ENCODE measurements at places on chromosomes 6 and 20.

- DNase-seq = no peak
Observed at GRCh38 chr6:64445038-64445437, 809.4 kb downstream of the PHF3 start.

GRCh38 chr6:170162011-170162774 is 128.7 kb downstream of the DLL1 start:
- DNase-seq = peak; percentile 17

DNA sequence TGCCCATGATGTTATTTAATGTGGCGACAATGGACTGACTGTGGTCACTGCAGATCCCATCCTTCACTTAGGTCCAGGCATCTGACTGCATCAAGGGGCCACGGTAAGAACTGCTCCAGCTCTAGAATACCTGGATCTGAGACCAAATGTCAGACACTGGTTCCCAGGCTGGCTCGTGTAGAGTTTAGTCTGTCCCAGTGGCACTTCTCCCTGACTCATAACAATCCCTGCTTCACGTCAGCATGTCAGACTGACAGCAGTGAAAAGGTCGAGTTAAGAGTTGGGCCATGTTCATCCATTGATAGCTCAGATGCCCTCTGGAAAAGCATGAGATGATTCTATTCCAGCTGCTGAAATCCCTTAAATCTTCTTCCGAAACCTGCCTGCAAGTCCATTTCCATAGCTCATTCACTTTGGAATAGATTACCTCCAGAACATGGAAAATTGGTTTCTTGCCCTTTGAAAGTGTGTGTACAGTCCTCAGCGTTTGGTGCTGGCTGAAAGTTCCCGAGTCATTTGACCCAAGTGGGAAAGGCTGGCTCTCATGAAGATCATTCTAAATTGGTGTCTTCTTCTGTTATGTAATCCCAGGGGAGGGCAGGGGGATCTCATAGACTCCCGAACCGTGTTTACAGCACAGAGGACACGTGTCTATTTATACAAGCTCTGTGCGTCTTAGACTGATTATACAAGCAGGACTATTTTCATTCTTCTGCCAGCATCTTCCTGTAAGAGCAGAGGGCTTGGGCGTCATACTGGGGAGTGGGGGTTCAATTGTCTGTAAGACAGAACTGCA is 160.8 kb downstream of the ZDHHC14 start:
- DNase-seq = no peak

DNA sequence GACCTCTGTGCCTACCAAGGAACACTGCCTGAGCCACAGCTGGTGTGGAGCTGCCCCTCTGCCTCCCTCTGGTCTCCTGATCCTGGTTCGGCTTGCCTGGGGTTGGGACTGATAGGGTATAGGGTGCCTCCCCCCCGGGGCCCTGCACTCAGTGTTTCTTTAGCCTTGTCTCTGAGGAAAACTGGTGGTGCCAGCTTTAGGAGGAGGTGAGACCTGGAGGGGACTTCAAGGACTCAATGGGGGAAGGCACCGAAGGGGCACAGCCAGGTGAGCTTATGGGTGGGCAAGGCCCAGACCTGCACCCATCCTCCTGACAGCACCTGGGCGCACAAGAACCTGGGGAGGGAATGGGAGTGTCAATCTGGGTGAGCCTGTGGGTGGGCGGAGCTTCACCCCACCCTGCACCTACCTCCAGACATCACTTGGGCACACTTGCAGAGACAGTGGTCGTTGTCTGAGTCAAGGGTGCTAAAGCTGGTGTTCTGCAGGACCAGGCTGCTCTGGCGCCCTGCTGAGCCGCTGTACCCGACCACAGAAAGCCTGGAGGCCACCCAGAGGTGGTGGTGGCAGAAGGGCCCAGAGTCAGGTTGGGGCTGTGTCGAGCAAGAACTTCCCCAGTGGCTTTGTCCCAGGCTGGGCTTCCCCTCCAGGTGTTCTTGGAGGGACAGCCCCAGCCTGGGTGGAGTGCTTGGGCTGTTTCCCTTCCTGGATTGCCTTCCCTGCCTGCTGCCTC is 40.5 kb downstream of the FAM110A start:
- DNase-seq = no peak

- no peak for DNase-seq
Observed at GRCh38 chr6:63436356-63436755, 116.6 kb upstream of the LGSN start.

DNA sequence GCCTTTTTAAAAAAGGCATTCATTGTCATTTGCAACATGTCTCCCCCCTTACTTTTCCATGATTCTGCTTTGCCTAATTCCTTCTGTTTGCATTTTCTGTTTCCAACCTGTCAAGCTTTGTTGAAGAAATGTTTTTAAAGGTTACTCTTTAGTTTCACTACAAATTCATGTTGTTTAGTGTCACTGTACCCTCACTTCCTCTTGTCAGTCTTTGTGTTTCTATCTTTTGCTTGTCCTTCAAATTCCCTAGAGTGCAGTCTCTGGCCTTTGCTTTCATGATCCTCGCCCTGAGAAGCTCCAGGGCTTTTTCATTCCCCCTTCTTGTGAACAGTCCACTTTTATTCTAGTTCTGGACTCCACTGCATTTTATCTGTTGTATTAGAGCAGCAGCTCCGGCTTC is 90.6 kb downstream of the MAP3K4 start:
- DNase-seq = no peak

GRCh38 chr20:39342463-39342862 is 380.3 kb downstream of the DHX35 start:
- no peak for DNase-seq

DNA sequence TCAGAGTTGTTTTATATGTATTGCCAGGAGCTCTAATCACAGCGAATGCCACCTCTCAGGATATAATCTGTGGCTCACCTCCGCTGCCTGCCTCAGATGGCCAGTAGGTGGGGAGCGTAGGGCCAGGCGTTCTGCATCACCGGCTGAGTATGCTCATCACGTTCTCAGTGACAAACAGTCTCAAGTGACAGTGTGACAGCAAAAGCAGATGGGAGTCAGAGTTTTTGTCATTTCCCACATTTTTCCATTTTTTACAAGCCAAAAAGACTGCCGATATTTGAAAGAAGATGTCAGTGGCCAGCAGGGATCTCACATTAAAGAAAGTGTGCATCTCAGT is 208.7 kb downstream of the ALDH8A1 start:
- DNase-seq = peak; percentile 5

DNA sequence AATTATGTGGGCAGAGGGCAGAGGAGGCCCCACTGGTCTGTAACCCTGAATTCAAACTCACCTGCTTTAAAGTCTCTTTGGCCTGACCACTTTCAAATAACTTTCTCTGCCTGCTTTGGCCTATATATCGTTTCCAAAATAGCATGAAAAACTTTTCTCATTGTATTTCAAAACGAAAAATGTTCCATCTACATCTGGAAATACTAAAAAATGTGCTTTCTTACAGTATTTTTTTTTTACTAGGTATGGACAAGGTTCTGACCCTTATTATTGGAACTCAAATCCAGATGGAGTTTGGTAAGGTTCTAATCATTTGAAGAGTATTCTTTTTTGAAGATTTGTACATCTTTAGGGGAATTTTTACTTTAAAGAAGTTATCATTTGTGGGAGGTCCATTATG is 241.9 kb downstream of the PAX1 start:
- no peak for DNase-seq

GRCh38 chr20:63212792-63213191 is 3.1 kb downstream of the YTHDF1 start:
- no peak for DNase-seq

DNA sequence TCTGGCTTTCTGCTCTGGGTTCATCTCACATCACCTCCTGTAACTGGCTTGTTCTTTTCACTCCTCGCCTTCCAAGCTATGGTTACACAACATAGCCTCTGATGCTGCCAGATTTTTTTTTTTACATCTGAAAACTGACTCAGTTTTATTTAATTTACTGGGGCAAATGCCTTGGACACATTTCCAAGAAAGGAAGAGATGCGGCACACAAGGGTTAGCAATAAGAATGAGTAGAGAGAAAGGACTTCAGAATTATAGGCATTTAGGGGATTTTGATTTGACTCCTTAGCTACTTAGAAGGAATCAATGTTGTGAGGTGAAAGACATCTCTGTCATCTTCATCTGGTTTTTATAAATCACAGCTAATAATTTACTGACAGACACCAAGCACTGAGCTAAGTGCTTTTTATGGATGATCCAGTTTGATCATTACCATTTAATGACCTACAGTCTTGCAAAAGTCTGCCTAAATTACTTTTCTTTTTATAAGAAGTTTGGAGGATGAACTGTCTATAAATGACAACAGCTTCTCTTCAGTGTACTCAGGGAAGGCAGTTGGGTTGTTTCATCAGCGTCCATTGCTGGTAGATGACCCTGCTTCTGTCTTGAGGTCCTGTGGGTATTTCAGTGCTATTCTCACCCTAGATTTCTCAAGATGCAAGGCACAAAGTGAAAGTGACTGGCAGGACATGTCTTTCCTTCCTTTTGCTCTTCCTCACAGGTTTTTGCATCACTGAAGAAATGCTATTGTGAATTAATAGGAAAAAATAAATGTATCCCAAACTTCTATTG is 31.1 kb downstream of the LAMA4 start:
- no peak for DNase-seq

- DNase-seq = no peak
Observed at GRCh38 chr6:159483259-159483658, 209.8 kb downstream of the SOD2 start.

DNA sequence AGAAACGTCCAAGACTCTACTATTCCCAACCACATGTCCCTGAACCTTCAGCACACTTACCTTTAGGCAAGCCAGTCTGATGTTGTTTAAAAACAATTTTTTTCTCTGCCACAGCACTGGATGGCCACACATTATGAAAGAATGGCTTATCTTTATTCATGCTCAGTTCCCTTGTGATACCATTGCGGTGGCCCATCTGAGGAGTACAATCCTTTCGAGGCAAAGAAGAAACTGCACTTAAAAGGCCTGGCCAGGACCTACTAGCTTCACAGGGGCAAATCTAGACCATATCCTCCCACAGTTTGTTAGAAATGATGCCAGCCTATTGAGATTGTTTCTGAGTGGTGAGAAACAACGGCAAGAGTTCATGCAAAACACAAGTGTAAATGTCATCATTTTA is 88.4 kb upstream of the PLEKHG1 start:
- no peak for DNase-seq

DNA sequence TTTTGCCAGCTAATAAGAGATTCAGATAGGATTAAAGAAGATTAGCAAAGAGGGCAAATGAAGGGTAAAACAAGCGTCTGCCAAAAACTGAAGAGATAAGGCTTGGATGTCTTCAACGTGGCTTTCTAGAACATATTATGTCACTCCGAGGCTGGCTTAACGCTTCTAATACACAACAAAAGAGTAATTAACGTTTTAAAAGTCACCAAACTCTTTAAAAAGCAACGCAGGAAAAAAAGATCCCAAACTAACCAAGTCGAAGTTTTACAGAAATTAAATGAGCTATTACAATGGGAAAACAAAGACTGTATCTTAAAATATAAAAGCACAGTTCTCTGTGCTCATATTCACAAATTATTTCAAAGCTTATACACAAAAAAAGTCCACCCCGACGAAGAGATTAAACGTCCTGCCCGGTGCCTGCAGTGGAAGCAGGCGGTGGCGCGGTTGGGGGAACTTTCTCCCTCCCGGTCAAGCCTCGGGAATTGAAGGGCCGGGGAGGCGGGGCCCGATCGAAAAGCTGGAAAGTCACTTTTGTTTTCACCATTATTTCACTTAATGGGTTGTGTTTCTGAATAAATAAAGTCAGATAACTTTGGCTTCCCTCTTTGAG is 1.2 kb downstream of the MAK start:
- peak; percentile 40 for DNase-seq

GRCh38 chr6:130965656-130966055 is 97.4 kb downstream of the EPB41L2 start:
- no peak for DNase-seq

GRCh38 chr20:22438346-22438745 is 146.0 kb downstream of the FOXA2 start:
- DNase-seq = no peak

GRCh38 chr6:104413767-104414166 is 446.0 kb downstream of the HACE1 start:
- no peak for DNase-seq

DNA sequence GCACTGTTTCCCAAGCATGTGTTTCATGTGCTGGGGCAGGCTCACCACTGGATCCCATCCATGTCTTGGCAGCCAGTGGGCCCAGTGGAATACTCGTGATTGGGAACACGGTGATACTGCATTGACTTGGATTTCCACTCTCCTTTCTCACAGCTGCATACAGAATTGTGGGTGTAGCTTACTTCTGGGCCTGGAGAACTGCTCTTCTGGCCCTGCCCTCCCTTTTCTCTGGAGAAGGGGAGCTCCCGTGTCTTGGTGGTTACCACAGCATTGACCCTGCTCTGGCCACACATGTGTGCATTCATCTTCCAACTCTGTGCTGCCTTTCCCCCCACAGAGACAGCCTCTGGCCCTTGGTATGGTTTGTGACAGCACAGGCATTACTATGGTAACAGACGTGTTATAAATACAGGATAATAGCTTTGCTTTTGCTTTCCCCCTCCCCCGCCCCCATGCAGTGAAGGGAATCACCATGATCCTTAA is 21.6 kb downstream of the SOBP start:
- DNase-seq = no peak

- no peak for DNase-seq
Observed at GRCh38 chr6:105898286-105898685, 187.8 kb upstream of the PRDM1 start.

DNA sequence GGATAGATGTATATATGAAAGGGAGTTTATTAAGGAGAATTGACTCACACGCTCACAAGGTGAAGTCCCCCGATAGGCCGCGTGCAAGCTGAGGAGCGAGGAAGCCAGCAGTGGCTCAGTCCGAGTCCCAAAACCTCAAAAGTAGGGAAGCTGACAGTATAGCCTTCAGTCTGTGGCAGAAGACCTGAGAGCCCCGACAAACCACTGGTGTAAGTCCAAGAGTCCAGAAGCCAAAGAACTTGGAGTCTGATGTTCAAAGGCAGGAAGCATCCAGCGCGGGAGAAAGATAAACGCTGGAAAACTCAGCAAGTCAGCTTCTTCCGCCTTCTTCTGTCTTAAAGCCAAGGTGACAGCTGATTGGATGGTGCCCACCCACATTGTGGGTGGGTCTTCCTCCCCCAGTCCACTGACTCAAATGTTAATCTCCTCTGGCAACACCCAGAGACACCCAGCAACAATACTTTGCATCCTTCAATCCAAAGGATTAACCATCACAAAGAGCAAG is 102.6 kb upstream of the GJE1 start:
- no peak for DNase-seq

DNA sequence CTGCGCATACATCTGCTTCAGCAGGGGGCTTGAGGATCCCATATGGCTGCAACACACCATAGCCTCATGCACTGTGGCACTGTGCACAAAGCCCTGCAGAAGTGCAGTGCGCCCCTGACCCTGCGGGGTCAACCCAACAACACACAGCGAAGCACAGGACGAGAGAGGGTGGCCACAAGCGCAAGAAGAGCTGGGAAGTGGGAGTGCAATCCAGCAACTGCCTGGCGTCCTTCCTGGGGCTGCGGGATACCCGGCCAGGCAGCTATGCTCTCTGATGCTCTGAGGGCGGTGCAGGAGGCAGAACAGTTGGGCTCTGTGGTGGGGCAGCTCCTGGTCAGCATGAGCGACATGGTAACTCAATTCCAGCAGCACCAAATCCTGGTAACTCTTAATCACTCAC is 5.6 kb upstream of the ACSS1 start:
- no peak for DNase-seq

- no peak for DNase-seq
Observed at GRCh38 chr6:41608443-41609151, 29.7 kb upstream of the MDFI start.
